ENCODE measurements at places on chromosomes 11 and 22.
A peak's percentile ranks its signal among the peaks of the same experiment; 100 is the strongest.

- DNase-seq: peak; percentile 6
Measured at GRCh38 chr11:83682611-83682973, 396.4 kb upstream of the CCDC90B start.

DNA sequence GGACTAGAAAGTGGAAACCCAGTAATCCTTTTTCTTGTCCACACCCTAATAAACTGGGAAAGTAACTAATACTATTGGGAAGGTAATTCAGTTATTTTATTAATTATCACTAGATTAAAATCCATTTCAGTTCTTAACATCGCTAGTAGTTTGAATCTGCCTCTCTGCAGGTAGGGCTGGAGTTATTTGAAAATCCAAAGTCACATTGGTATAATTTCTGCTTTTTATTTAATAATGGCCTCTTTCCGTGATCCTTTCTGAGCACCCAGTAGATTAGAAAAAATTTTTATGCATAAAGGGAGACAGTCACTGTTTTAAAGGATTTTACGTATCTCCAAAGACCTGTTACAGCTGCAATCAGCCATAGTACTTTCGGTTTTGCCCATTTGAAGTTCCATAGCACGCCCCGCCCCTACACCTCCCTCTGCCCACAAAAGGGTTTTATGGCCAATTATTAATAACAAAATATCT is 605 bp upstream of the COPB1 start:
- DNase-seq: peak; percentile 65

DNA sequence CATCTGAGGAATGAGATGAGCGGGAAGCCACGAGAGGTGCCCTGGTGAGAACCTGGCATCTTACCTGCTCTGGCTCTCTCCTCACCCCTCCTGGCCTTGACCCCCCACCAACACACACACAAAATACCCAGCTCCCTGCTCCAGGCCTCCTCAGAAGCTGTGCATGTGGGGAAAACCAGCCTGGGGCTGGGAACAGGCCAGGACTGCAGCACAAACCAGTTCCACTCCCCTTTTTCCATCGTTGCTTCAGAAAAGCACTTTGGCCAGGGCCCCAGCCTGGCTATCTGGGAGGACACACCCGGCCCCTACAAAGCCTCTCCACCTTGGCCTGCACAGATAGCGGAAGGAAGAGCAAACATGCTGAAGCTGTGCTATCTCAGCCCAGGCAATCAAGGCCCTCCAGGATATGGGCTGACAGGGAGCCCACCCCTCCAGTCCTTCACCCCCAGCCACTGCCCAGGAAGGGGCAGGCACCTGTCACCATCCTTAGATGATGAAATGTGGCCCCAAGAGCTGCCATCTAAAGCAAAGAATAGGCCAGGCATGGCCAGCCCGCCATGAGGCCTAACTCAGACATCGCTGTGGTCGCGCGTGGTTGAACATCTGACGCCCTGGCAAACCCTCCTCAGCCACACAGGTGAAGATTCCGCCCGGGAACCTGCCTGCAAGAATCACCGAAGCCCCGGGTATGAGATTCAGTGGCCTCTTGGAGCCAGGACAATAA is 35.4 kb downstream of the PISD start:
- DNase-seq: no peak

- no peak for DNase-seq
Measured at GRCh38 chr22:41939981-41940831, 6.7 kb downstream of the CENPM start.

DNA sequence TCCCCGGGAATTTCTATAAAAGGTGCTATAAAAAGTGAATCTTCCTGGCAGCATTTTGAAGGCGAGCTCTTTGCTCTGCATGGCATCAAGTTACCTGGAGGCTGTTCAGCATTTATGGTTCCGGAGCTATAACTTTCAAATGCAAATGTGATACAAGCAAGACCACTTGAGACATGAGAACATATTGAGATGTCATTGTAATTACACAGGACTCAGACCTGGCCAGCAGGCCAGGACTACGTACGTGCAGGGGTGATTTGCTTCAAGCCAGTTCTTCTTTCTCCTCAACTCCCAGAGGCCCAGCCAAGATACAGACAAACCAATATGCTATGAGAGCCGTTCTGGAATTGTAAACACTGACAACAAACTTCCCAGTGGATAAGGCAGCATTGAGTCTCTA is 227.4 kb upstream of the FAT3 start:
- no peak for DNase-seq

- no peak for DNase-seq
Measured at GRCh38 chr11:2536440-2536989, 91.7 kb downstream of the KCNQ1 start.

Data from kidney tubule cell (primary cell).